ENCODE measurements at places on chromosomes 11 and 22.

DNA sequence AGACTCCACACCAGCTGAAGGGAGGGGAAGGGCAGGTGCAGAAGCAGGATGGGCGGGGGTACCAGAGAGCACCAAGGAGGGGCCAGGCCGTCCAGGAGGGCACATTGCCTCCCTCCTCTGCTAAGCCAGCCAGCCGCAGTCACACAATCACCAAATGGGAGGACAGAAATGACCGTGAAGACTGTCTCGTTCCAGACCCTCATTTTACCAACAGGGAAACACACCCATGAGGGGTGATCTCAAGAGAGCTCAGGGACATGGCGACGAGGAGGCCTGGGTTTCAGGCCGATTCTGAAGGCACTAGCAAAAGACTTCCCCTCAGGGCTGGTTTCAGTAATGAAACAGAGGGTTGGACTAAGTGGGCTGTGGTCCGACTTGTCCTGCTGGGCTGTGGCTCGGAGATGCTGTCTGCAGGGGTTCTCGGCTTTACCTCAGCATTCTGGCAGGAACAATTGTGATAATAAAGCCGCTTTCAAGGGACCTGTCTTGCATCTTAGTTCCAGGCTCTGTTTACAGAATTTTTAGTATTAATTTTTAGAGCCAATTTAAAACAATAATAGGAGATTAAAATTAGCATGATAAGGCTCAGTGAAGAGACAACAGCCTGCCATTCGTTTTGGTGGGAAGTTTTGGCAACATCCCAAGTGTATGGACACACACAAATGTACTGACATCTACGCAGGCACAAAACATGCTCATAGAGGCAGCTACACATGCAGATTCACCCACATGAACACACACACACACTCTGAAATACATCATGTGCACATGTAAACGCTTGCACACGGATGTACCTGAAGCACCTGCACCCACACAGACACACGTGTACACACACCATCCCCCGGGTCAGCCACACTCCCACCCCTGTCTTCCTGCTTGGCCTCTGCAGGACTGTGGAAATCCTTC, 2.0 kb upstream of the B3GAT1 start:
- DNase-seq: no peak

GRCh38 chr11:111194860-111195568, 50.5 kb upstream of the POU2AF2 start:
- DNase-seq: no peak

DNA sequence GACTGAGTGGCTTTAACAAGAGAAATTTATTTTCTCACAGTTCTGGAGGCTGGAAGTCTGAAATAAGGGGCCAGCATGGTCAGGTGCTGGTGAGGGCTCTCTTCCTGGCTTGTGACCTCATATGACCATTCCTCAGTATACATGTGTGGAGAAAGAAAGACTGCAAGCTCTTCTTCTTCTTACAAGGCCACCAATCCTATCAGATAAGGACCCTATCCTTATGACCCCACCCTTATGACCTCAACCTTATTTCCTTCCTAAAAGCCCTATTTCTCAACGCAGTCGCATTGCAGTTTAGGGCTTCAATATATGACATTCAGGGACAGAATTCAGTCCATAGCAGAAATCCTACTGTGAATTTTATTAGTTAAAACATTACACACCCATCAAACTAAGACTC, 124.4 kb upstream of the RAG2 start:
- no peak for DNase-seq

DNA sequence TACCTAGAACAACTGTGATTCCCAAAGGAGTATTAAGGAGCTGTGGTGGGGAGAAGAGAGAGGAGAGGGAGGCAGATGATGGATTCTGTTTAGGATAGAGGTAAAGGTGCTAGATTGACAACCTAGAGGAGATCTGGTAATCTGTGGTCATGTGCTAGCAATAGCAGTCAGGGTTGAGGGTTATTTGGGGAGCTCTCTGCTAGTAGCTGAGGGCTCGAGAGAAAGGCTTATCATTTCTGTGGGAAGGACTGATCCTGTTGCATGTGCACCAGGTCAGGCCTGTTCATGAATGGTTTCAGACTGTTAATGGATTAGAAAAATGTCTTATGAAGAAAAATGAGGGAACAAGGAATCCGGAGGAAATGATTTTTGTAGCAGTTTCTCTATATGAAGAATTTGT, 63.2 kb downstream of the MTMR3 start:
- no peak for DNase-seq

GRCh38 chr11:34642001-34642554, 21.2 kb downstream of the EHF start:
- no peak for DNase-seq
